ENCODE measurements at places on chromosomes 7 and 10.

- DNase-seq, result peak; percentile 96
These were observed 109.5 kb upstream of the TMEM72 start for GRCh38 chr10:44801383-44802327.

DNA sequence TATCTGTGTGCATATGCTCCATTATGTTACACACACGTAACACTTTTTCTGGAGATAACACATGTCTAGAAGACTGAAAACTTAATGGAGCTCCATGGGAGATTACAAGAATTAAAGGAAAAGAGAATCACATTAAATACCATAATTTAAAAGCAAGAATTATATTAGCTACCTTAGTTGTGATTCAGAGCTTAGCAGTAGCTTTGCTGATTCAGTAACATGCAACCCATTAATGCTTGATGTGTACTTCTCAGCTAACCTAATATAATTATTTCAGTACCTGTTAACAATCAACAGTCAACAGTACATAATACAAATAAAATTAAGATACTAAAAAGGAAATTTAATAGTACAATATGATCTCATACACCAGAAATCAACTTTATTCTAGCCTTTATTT is 73.8 kb upstream of the GPR22 start:
- no peak for DNase-seq

- DNase-seq, result no peak
These were observed 100.6 kb downstream of the OAT start for GRCh38 chr10:124318076-124318475.

DNA sequence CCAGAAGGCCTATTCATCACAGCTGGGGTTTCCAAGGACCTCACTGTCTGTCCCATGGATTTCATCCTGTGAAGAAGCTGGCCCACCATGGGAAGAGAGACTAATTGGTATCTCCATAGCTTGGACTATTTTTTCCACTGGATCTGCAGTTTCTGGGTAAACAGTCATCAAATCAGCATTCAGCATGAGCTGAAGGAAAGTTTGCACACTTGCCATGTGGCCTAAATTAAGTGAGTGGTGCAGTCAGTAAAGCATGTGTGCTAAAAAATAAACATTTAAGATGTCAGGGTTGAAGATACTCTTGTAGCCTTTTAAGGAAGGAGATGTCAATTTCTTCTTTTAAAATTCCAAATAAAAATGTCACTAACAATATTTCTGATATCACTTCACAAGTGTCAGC is 381.1 kb upstream of the ZMIZ1 start:
- DNase-seq, result no peak

GRCh38 chr7:137609500-137609899 is 237.3 kb downstream of the DGKI start:
- DNase-seq, result peak; percentile 62

DNA sequence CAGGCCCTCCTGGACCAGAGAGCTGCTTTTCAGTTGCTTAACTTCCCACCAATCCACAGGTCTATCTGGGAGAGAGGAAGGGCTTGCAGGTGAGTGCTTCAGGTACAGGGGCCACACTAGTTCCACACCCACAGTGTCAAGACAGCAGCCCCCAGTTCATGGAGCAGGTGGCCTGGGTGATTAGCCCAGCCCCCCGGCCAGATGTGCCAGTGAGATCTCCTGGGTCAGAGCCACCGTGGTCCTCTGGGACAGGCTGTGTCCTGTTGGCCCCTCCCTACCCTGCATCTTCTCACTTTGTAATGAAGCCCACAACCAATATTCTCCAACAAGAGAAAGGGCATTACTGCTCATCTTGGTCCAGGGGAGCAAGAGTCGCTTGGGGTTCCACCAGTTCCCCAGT is 30.6 kb downstream of the DRGX start:
- DNase-seq, result no peak

DNA sequence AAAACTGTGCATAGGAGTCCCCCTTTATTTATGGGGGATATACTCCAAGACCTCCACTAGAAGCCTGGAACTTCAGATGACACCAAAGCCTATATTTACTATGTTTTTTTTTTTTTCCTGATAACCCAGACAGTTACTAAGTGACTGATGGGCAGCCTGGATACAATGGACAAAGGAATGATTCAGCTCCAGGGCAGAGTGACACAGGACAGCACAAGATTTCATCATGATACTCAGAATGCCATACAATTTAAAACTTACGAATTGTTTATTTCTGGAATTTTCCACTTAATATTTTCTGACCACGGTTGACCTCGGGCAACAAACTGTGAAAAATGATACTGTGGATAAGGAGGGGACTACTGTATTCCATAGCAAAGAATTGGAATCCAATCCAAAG is 843.6 kb downstream of the PCDH15 start:
- no peak for DNase-seq

DNA sequence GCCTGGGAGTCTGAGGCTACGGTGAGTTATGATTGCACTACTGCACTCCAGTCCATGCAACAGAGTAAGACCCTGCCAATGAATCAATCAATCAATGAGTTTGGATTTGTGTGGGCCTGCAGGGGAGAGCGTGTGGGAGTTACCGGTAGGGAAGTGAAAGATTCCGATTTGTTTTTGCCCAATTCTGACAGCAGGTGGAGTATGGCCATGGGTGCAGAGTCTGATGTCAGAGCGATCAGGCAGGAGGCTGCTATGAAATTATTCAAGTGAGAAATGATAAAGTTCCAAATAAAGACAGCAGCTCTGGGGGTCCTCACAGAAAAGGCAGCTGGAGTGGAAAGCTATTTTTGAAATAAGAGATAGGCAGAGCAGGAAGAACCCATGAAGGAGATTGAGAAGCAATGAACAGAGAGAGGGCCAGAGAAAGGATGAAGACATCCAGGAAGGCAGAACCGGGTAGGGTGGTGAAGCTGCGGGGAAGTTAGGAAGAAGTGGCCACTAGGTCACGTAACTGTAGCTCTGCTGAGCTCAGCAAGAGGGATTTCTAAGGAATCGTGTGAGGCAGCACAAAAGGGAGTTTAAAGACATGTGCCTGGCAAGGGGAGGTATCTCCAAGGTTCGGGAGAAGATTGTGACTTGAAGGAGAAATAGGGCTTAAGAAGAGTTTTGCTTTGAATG is 93.7 kb upstream of the NMT2 start:
- peak; percentile 64 for DNase-seq

DNA sequence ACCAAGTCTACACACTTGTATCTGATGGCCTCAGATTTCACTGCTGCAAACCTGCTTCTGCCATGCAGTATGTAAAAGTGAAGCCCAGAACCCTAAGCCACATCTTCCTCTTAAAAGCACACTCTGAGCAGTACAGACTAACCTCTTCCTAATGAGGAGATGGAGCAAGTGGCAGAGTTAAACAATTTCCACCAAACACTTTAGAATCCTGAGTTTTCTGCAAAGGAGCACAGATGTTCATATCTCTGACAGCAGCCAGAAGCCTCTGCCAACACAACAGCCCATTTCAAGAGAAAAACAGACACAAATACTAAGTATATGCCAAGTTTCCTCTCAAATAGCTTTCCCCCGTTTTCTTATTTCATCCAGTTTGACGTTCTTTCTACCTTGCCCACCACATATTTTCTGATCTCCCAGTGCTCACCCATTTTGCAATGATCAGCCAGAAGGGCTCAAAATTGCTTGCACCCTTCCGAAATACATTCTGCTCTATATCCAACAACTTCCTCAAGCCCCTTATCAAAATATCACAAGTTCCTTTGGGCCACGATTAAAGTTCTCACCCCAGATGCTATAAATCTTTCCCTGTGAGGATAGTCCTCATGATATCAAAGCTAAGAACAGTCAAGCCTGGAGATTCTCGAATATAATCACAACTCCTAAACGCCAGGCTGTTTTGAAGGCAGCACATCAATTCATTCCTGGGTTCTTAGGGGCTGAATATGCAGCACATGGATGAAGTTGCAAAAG is 27.5 kb downstream of the ELMO1 start:
- DNase-seq, result no peak

GRCh38 chr10:72719941-72720592 is 28.1 kb downstream of the MCU start:
- no peak for DNase-seq

GRCh38 chr10:646118-646524 is 43.3 kb downstream of the DIP2C start:
- DNase-seq, result no peak

DNA sequence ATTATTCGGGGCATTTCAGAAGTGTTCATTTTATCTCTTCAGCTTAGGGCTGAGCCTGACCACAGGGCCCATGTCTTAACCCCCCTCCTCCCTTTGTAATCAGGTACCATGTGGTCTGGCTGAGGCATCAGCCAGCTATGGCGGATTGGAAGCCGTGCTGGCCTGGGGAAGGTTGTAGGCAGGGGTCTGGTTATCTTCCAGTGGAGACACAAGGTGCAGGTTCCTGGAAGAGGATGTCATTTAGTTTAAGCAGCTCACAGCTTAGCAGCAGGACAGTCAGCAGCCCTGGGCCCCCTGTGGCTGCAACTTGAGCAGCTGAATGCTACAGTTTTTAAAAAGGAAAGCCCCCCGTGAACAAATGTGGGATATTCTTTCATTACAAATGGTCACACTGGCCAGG is 22.1 kb downstream of the BAG3 start:
- DNase-seq, result no peak

GRCh38 chr7:39535720-39536119 is 30.5 kb upstream of the YAE1 start:
- DNase-seq, result no peak

- no peak for DNase-seq
These were observed 147.4 kb upstream of the AGR3 start for GRCh38 chr7:17029150-17029549.

DNA sequence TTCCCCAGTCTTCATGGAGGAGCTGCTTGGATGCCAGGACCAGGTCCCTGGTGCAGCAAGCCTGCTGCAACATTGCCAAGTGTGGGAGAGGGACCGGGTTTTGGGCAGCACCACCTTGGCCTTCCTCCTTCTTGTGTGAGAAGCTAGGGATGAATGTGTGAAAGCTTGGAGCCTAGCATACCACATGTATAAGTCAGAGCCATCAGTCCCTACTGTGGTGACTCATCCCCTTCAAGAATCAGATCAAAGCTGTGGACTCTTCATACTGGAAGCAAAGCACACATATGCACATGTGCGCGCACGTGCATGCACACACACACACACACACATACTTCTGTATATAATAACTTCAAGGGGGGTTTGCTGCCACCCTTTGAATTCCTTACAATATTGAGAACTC is 527.8 kb downstream of the LRMDA start:
- peak; percentile 72 for DNase-seq

DNA sequence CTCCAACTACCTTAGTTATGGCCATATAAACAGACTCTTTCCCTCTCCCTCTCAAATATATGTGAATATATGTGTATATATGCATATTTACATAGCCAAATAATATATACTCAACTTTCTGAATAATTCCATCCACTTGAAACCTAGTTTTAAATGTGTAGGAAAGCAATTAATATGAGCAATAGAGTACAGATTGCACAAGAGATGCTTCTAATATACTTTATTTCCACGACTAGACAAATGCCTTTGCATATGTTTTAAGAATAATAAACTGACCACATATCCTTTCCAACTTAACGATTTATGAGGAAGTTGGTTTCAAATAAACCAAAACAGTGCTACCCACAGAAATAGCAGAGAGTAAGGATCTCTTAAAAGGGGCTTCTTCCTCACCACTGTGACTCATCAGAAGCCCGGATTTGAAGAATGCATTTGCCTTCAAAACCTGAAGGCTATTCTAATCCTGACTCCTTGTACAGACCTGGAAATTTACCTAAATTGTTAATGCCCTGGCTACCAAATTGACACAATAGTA is 266.3 kb downstream of the AHR start:
- no peak for DNase-seq

- no peak for DNase-seq
These were observed 176.8 kb downstream of the WNT2 start for GRCh38 chr7:117146059-117146458.

DNA sequence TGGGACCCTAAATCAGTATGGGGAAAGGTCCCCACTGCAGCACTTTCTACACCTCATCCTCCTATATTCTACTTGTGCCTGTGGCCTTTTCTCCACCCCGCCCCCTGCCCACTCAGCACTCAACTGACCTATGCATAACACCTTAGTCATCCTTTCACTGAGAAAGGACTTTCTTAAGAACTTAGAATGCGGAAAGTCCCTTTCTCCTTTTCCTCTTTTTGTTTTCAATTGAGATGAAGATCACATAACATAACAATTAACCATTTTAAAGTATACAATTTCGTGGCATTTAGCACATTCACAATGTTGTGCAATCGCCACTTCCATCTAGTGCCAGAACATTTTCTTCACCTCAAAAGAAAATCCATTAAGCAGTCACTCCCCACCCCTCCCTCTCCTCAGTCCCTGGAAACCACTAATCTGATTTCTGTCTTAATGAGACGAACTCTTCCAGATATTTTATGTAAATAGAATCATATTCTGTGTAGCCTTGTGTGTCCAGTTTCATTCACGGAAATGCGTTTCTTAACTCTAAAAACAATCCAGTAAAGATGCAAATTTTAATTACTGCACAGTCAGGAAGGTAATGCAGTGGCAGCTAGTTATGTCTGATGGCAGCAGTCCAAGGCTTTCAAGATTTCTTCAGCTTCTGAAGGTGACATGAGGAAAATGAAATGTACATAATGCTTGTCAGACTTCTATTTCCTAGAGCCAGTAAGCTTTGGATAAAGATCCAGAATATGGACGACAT is 41.7 kb downstream of the FAS start:
- DNase-seq, result peak; percentile 80

DNA sequence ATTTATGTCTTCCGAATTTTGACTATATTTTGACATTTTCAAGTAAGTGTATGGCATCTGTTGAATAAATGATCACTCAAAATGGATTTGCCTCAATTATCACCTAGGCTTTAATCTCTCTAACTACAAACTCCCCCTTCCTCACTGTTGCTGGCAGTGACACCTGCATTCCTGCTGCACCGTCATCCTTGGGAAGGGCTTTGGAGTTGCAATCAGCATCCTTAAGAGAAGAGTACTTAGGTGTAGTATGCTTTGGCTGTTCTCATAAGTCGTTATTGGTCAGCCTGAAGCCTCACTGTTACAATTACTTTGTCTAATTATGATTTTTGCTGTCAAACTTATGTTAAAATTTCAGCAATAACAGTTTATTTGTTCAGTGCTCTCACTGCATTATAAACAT is 415.0 kb downstream of the NRG3 start:
- no peak for DNase-seq

Data from fibroblast of the aortic adventitia (primary cell).